ENCODE measurements at places on chromosomes 4 and X.

- no peak for DNase-seq
Measured at GRCh38 chrX:23786268-23786815, 3.4 kb downstream of the SAT1 start.

DNA sequence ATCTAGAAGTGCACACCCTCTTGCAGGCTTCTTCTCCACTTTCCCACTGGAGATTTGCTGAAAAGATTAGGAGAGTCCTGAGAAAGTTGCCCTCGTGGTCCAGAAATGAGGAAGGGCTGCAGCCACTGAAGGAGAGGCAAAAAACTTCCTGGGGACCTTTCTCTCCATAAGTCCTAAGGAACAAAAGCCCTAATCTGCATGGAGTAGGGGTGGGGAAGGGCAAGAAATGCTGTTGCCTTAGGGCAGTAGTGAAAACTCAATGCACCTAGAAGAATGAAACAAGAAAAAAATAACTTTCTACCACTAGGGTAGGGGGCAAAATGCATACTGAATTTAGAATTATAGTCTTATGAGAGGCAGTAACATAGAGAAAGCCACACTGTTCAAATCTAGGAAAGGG, 1408.8 kb downstream of the PCDH19 start:
- no peak for DNase-seq

DNA sequence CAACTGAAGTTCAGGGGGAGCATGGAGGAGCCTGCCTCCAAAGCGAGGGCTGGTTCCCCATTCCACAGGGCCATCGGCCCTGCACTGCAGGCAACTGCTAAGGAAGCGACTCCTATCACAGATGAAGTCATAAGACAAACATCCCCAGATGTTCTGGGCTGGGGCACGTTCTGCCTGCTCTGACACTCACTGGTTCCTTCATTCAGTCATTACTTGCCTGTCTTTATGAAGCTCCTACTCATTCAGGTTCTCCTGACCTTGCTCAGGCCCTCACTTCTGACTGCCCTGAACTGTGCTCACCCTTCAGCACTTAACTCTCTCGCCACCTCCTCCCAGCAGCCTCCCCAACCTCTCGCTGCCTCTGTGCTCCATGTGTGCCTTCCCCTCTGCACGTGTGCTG, 2.5 kb upstream of the SLC2A9 start:
- DNase-seq: no peak

DNA sequence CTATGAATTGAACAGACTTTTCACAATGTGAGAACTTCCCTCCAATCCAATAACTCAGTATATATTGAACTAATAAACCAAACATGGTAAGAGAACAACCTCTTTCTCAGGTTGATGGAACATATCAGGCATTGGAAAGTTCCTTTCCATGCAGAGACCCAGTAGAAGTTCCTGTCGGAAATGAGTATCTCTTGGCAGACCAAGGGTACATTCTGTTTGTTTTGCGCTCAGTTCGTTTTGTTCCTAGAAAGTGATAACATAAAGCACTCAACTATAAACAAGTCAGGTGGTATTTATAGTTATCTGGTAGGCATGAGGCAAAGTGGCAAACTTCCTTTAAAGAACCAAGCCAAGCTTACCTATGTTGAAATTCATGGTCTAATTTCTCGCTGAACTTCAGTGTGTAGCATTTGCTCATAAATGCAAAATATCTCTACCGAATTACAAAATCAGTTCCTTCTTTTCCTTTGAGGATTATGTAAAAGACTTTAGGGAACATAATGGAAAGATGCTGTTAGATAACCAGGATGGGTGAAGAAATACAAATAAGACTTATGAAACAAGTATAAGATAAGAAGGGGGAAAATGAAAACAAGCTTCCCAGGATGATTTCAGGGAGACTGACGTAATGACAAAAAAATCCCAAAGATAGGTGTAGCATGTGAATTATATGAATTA, 120.3 kb downstream of the ARHGAP24 start:
- DNase-seq: no peak

DNA sequence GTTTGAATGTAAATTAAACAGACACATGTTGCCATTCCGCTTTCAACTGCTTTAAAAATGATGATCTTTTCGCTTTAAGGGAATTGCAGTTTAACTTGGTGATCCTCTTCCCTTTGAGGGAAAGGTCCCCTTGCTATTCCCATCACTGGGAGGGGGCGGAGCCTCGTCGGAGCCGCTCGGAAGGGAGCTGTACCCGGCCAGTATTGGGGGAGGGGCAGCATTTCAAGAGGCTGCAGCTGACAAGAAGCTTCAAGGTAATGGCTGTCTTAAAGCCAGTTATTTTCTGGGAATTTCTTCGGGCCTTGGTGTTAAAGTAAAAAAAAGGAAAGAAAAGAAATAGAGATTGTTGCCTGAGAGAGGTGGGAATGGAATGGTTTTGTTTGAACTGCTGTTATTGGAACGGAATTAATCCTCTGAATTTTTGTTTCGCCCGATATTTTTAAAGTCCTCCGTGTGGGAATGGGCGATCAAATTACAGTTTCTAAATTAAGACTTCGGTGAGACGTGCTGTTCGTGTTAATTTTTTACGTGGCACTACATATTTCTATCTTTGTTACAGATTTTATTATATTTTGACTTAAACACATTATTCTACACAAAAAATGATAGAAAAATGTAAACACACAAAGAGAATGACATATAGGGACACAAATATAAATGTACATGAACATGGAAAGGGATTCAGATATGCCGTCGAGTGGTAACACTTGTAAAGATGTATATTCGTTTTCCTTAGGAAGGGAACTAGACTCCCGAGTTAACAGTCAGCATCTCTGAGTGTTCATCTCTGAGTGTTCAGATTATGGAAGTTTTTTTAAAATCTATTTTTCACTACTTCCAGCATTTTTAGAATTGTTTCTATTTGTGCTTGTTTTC, 9.2 kb downstream of the PWWP3B start:
- DNase-seq: peak; percentile 51

- DNase-seq: no peak
Measured at GRCh38 chrX:76957485-76957884, 489.7 kb upstream of the FGF16 start.

GRCh38 chr4:19883841-19884240, 367.9 kb upstream of the SLIT2 start:
- DNase-seq: no peak

GRCh38 chr4:155539746-155540145, 126.9 kb upstream of the GUCY1A1 start:
- DNase-seq: peak; percentile 36

- no peak for DNase-seq
Measured at GRCh38 chr4:48526406-48526805, 36.4 kb downstream of the ZAR1 start.

DNA sequence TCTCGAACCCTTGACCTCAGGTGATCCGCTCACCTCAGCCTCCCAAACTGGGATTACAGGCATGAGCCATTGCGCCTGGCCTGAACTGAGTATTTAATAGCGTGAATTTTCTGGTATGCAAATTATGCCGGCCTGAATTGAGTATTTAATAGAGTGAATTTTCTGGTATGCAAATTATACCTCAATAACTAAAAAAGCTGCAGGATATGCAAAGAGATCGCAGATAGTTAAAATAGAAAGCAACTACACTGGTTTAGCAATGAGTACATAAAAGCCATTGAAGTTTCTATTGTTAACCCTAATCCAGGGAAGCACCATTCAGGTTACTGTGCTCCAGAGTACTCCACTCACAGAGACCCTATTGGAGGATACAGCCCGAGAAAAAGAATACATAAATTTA, 22.8 kb downstream of the FBXW7 start:
- DNase-seq: no peak

- DNase-seq: no peak
Measured at GRCh38 chr4:12926189-12927066, 557.7 kb downstream of the RAB28 start.

DNA sequence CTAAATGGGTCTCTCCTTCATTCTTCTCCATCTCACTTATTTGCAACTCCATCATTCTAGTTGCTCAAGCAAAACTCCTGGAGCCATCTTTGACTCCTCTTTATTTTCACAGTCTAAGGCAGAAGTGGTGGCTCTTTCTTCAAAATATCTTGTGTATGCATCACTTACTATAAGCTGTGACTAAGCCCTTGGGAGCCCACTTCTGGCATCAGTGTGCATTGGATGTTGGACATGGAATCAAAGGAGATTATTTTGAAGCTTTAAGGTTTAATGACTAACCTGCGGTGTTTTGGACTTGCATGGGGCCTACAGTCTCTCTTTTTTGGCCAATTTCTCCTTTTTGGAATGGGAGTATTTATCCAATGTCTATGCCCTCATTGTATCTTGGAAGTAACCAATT, 276.8 kb downstream of the SPOCK3 start:
- DNase-seq: no peak

- DNase-seq: no peak
Measured at GRCh38 chr4:144799486-144799885, 153.5 kb downstream of the HHIP start.

- DNase-seq: no peak
Measured at GRCh38 chr4:25970226-25970675, 56.2 kb downstream of the SMIM20 start.

DNA sequence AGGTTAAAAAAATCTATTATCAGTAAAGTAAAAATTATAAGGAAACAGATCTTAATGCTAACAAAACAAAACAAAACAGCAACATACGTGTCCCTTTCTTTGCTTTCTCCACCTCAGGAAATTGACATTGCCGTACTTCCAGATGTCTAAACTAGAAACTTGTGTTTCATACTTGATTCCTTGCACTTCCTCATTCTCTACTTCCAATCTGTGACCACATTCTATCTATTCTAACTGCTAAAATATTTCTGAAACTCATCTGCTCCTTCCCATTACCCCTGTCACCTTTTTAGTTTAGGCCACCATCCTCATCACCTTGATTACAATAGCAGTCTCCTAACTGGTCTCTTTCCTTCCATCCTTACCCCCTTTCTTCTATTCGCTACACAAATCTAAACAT, 22.5 kb upstream of the RPA4 start:
- no peak for DNase-seq

- no peak for DNase-seq
Measured at GRCh38 chr4:7252510-7253340, 60.4 kb downstream of the SORCS2 start.

DNA sequence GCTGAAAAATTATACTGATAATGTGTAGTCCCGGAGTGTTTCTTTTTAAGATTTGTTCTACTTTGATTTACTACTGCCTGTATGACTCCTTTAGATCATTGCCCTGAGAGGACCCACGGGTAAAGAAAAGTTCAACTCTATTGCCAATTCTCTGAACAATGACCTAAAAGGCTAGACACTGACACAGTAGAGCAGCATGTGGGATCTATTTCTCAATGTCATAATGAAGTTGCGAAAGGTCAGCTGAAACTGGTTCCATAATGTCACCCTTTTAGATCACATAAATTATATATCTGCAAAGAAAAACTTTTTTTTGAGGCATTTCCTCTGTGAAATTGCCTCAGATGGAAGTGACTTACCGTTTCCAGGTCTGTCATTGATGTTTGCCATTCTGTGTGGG, 67.4 kb downstream of the GLRB start:
- DNase-seq: peak; percentile 30

- DNase-seq: no peak
Measured at GRCh38 chrX:133897593-133898163, 87.7 kb downstream of the GPC3 start.

GRCh38 chrX:63250253-63250868, 100.8 kb downstream of the SPIN4 start:
- peak; percentile 31 for DNase-seq

- no peak for DNase-seq
Measured at GRCh38 chr4:148081745-148082144, 349.9 kb downstream of the ARHGAP10 start.

- no peak for DNase-seq
Measured at GRCh38 chr4:66625480-66625879, 919.8 kb downstream of the CENPC start.

- DNase-seq: no peak
Measured at GRCh38 chr4:80125252-80126177, 52.5 kb upstream of the ANTXR2 start.

- DNase-seq: no peak
Measured at GRCh38 chr4:102308032-102308799, 37.1 kb downstream of the SLC39A8 start.

DNA sequence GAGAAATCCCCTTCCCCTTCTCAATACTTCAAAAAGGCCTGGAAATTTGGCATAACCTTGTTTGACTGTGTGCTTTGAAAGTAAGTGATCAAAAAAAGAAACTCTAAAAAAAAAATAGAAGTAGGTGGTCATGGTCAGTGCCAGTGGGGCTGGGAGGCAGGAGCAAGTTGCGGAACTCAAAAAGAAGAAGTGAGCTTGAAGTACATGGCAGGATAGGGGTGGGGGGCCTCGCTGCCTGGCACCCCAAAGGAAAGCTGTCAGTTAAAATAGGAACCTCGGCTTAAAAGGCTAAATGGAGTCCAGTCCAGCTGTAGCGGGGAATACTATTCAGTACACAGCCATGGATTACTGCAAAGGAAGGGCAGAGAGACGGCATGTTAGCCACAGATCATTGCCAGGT, 12.2 kb upstream of the NKRF start:
- DNase-seq: no peak

DNA sequence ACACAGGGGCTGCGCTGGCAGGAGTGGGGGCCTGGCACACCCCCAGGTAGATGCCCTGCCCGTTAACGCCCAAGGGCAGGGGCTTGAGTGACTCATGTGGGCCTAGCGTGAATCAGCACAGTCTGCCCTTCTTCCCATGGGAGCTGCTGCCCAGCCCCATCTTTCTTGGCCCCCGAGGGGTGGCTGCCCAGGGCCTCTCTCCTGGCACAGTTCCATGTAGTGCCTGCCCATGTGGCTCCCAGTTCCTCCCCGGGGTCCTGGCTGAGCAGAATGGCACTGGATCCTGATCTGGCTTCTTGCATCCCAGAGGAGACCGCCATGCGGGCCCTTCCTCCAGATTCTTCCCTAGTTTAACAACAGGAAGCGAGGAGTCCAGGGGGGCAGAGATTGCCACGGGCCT, 2.1 kb upstream of the AVPR2 start:
- DNase-seq: no peak

- no peak for DNase-seq
Measured at GRCh38 chr4:85815796-85816459, 341.0 kb downstream of the ARHGAP24 start.

- no peak for DNase-seq
Measured at GRCh38 chr4:19319607-19320006, 932.1 kb upstream of the SLIT2 start.

- DNase-seq: no peak
Measured at GRCh38 chr4:8319731-8320385, 50.3 kb downstream of the HTRA3 start.

- DNase-seq: no peak
Measured at GRCh38 chr4:38928568-38928967, 61.0 kb downstream of the FAM114A1 start.

DNA sequence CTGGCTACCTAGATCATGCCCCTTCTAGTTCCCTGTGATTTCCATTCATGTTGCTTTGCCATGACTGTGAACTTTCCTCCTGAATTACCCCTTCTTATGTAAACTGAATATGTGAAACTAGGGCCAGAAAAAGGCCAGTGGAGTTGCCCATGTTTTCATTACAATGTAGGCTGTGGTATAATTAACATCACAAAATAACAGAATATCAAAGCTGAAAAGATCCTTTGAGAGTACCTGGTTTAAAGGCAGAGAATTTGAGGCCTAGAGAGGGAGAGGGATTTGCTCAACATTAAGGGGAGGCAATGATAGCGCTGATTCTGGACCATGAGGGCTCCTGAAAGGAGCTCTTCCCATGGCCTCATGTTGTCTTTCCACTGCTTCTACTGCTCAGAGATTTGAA, 392.2 kb downstream of the OPHN1 start:
- no peak for DNase-seq

GRCh38 chrX:31521941-31522340, 450.1 kb upstream of the FTHL17 start:
- no peak for DNase-seq

Measured in skeletal muscle cell (primary cell).